ENCODE measurements at places on chromosomes 2 and 18.

GRCh38 chr2:173050684-173051083, 25.0 kb upstream of the MAP3K20 start:
- no peak for DNase-seq

DNA sequence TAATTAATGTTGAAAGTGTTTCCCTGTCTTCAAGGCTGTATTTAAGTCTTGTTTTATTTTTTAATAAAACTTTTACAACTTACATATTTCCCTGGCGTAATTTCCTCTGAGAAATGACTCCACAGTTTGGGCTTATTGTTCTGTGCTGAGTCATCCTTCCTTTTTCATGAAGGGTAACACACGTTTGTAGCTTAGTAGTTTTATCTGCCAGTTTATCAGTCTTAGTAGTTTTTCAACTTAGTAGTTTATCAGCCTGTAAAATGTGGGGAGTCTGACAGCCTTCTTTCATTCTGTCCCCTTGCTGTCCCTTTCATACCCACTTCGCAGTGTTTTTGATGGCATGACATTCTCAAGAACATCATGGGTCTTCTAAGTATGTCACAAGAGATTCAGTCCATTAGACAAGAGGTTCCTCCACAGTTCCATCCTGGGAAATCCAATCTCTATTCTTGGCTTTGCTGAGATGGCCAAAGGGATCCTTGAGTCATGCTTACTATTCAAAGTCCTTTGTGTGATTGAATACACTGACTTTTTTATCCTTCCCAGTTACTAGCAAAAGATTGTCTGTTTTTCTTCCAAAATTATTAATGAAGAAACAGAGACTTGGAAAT, 60.0 kb upstream of the SGPP2 start:
- no peak for DNase-seq

GRCh38 chr2:7517088-7517487, 599.9 kb downstream of the RNF144A start:
- DNase-seq: no peak

- DNase-seq: no peak
These were observed 481.4 kb downstream of the CMPK2 start for GRCh38 chr2:6384341-6384740.

DNA sequence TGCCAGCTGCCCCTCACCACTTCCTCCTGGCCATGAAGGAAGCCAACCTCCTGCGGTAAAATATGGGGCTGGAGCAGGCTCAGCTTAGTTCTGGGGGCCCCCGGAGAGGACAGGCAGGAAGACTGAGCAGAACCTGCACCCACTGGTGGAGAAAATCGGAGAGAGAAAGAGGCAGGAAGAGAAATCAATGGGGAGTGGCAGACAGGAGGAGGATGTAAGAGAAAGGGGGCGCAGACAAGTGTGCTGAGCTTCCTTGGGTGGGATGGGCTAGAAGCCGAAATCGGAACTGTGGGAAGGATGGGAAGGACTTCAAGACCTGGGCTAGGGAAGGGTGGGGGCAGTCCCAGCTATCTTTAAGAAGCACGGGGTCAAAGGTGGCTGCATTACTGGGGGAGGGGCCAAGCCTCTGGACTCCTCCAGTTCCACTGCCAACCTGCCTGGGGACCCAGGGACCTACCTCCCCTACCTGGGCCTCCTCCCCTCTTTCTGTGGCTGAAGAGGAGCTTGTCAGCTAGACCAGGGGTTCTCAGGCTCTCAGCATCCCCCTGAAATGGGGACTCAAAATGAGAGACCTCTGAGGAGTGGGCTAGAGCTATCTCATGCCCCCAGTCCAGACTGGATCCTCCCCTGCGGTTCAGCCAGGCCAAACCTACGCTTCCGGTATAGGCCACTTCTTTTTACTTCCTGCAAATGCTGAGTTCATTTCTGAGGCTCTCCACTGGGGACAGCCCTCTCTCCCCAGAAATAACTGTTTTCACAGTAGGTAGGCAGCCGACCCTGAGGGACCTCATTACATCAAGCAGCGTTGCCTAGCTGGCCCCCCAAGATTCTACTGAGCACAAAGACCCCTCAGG, 33.6 kb upstream of the B3GNT7 start:
- DNase-seq: no peak

- DNase-seq: no peak
These were observed 3.4 kb upstream of the BCL11A start for GRCh38 chr2:60556576-60557485.

DNA sequence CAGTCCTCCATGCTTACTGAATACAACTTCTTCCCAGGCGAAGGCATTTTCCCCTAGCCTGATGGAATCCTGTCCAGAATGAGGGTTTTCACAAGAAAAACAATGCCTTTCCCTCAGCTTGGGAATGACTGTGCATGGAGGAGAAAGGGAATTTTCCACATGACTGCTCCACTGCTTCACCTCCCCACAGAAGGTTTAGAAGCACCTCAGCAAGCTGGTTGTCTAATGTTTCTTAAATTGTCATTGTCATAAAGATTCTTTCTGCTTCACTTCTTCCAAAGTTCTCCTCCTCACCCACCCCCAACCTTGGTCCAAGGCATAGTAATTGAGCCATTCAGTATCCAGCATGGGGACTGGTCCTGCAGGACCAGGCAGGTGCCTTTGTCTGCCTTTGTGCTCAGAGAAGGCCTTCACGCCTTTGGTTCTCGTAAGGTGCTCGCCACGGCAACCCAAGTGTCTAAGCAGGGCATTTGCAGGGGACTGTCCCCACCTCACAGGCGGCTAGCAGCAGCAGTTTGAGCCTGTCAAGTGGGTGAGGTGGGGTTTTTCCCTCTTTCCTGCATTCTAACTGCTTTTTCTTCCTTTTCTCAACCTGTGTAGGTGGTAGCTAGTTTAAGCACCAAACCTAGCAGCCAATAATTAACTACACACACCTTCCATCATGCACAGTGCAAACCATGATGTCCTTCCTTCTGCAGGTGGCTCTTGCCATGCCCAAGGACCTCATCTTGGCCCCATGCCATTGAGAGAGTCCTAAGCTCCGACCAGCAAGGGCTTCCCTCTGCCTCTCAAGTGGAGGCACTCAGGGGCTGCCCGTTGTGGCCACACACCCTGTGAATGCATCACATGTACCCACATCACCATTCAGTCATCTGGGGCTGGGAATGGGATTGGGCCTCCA, 65.7 kb upstream of the BCL2L11 start:
- DNase-seq: no peak

- no peak for DNase-seq
These were observed 15.5 kb upstream of the CPS1 start for GRCh38 chr2:210540900-210541289.

- no peak for DNase-seq
These were observed 261.3 kb downstream of the HDAC4 start for GRCh38 chr2:239139566-239139965.

DNA sequence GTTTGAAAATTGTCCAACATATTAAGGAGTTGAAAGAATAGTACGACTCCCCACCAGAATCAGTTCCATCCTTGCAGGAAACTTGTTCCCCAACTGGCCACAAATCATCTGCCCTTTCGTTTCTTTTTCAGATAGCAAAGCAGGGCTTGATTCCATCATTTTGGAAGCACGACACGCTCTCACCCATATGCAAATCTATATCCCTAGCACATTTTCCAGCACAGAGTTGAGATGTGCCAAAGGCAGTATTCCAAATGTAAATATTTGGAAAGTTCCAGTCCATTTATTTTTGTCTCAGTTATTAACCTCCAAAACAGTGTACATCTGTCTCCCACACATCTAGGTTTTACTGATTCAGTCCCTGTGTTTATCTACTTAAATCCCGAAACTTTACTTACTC, 128.8 kb upstream of the BCL2L11 start:
- DNase-seq: peak; percentile 7

All from spinal cord (tissue), 10 donors.